ENCODE measurements at places on chromosomes 6 and 20.

DNA sequence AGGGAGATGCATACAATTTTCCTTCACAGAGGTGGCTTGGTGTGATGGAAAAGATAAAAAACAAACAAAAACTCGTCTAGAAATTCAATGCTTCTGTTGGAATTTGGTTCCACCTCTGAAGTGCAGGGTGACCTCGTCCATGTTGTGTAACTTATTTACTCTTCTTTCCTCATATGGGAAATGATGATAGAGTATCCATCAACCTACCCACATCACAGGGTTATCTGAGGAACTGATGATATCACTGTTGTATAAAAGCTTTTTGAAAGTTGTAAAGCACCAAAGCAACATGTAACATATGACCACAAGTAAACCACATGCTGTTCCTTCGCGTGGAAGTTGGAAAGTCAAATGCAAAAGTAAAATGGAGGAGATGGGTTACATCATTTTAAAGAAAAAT is 212.0 kb upstream of the SGK1 start:
- no peak for DNase-seq

DNA sequence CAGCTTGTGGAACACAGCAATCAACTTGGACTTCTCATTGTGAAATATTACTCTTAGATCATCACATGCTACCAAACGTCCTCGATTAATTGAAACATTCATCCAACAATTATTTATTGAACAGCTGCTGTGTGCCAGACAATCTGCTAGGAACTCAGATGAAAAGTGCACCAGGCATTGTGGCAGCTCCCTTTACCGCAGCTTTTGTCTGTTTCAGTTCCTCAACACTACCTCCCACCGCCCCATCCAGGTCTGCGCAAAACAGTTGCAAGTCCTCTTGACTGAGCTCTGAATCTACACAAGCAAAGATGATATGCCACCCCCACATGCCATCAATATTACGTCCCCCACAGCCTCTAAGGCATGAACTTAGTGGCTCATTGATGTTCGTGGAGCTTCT is 1094.4 kb upstream of the MAP3K7 start:
- no peak for DNase-seq

GRCh38 chr20:4406627-4407026 is 315.1 kb upstream of the PRND start:
- DNase-seq: no peak

DNA sequence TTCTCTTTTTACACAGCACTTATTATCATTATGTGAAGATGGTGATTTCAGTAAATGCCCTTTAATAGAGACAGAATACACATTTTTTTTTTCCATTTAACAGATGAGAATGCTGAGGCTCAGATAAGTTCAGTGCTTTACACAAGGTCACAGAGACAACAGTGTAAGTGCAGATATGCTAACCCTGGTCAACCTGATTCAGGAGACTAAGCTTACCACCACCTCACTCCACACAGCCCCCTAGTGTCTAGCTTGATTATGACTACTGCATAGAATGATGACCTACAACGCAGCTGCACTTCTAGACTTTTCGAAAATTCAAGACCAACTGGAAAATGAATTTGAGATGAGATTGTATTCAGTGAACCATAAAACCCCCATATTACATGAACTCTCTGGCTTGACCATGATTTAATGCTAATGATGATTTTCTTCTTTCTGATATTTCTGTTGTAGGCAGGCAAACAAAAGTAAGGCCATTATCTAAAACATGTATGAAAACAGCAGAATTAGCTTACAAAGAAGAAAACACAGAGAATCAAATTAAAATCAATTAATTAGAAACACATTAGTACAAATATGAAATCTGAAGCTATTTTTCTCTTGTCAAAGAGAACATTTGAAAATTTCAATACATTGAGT is 212.1 kb upstream of the PHACTR1 start:
- DNase-seq: peak; percentile 10

DNA sequence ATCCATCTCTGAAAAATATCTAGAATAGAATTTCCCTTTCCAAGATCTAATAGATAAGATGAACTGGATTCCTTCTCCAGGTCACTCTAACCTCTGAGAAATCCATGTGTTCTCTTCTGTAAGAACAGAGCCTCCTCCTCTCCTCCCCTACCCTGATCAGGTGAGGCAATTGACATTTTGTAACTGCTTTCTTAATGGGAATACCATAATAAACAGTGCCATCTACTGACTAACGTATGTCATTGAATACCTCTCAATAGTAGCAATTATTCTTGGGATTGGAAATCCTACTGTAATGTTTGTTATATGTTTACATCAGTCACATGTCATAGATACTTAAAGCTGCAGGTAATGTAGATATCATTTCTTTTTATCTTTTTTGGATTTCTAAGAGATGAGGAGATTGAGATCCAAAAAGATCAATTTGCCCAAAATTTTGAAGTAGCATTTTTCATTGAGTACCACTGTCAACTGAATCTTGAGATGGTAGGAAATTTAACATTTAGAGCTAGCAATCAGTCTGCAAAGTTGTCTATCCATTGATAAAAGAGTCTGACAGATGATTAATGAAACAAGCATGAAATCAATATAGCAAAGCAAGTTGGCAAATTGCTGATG is 365.8 kb upstream of the HSF2 start:
- no peak for DNase-seq

DNA sequence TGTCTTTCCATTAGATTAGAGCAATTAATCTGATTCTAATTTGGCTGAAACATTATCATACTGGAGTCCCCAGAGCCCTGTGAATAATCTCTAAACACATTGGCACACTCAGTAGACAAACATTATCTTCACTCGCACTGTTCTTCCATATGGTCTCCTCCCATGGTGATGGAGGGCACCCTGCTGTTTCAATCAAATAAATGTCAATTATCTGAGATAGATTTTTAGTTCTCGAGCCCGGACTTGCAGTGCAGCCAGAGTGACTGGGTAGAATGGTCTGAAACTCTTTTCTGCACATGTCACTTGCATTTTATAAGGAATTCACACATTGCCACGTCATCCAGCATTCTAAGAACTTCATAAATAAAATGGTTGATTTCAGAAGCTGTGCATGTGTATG is 90.6 kb upstream of the MAP3K7 start:
- no peak for DNase-seq

GRCh38 chr6:5580736-5581581 is 319.6 kb downstream of the FARS2 start:
- no peak for DNase-seq

GRCh38 chr6:167298127-167298526 is 7.0 kb downstream of the UNC93A start:
- DNase-seq: no peak

GRCh38 chr20:10521836-10522235 is 86.7 kb downstream of the SLX4IP start:
- DNase-seq: no peak

DNA sequence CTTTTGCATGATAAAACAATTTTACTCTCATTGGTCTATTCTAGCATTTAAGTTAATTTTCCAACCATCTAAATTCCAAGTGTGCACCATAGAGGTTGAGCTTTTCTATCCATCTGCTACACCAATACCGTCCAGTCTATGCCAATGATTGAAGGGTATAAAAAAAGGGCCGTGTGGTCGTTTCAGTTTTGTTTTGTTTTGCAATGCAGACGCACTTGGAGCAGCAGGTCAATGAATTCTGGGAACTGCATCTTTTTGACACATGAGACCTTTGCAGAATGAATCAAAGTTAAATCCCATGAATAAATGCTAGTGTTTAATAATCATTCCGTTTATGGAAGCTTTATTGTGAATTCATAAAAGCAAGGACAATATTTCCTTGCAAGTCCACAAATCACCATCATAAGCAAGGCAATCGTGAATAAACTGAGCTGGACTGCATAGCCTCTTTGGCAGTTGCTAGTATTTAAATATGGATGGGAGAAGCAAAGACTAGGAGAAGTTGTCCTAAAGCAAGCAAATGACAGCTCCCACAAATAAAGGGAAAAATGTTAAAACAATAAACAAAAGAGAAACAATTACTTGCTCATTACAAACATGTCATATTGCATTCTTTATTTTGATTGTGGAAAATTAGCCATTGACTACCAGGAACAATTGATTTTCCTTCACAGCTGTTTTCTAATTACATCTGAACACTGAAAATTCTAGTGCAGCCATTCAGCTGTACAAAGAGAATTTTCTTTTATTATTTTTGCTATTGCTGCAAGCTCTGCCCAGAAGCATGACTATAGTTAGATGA is 649.7 kb upstream of the GJE1 start:
- DNase-seq: no peak

DNA sequence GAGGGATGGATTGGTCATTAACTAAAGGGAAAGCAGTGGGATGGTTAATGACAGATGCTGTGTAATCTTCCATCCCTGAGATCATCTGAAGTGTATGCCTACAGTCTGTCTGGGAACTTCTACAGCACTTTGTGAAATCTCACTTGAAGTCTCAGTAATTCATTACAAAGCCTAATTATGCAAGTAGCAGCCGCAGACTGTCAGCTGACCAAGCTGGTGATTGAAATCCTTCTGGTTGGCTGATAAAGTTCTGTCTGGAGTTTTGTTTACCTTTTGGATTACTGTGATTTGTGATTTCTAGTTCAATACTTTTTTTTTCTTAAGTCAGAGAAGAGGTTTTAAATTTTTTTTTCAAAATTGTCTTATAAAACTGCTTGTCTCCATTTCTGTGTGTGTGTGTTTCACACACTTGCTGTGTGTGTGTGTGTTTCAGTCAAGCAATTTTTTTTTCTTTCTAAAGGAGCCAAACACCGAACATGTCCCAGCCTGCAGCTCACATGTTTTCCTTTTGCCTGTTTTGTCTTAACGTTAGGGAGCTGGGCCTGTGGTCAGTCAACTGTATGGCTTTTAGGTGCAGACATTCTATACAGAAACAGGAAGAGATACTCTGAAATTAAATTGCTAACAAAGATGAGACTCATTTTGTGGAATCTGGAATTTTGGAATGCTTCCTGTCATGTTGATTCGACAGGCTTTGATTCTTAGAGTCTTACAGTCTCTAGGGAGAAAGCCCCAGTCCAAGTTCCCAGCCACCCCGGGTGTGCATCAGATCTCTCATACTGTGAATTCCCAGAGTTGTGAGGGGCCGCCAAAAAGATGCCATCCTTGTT is 28.5 kb upstream of the ADGRF4 start:
- no peak for DNase-seq

- no peak for DNase-seq
Observed at GRCh38 chr6:14596410-14596809, 478.8 kb downstream of the CD83 start.

DNA sequence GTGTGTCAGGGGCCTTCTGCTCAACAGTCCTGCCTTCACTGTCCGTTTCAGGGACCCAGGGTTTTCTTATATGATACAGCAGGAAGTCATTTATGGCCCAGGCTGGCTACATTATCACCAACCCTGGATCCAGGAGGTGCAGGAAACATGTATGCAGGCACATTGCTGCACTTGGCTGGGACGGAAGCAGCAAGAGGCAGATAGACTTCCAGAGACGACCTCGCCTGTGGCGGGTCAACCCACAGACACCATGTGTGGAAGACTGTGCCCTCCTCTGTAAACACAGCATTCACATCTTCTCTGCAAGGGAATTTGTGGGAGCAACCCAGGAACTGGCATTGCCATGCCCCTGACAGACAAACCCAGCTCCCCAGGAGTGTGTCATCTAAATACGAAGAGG is 43.7 kb downstream of the TBC1D7 start:
- DNase-seq: no peak

DNA sequence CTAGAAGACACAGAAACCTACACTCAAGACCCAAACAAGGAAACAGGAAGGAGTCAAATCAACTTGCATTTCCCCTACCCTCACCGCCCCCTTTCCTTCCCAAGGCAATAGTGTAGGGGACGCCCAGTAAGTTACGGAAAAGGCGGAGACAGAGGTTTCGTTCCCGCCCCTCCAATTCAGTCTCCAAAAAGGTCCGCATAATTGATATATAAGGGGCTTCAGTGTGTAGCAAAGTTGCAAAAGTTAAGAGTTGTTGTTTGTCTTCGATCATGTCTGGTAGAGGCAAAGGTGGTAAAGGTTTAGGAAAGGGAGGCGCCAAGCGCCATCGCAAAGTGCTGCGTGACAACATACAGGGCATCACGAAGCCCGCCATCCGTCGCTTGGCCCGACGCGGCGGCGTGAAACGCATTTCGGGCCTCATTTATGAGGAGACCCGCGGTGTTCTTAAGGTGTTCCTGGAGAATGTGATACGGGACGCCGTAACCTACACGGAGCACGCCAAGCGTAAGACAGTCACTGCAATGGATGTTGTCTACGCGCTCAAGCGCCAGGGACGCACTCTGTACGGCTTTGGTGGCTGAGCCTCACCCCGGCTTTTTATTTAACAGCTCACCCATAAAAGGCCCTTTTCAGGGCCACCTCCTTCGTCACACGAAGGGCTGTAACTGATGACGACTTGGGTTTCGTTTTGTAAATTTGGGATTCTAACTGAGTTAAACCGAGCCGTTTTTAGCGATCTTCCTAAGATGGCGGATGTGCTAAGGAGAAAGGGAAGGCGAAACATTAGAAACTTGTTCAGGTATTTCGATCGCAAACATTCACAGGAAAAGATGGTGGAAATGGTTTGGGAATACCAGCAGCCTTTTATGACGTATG is 124.6 kb upstream of the BTN3A2 start:
- no peak for DNase-seq

DNA sequence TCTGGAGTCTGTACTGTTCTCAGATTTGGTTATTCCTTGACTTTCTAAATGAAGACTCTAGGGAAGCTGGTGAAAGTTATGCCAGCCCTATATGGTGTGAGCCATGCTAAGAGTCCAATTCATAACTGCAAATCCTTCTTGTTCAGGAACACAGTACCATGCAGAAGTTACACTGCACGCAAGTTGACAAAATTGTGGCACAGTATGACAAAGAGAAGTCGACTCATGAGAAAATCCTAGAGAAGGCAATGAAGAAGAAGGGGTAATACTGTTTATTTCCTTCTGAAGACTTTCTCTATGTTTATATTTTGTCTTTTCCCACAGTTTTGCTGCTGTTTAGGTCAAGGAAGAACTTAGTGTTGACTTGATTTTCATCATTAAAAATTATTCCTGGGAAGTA is 61.2 kb upstream of the LAMP5 start:
- no peak for DNase-seq

DNA sequence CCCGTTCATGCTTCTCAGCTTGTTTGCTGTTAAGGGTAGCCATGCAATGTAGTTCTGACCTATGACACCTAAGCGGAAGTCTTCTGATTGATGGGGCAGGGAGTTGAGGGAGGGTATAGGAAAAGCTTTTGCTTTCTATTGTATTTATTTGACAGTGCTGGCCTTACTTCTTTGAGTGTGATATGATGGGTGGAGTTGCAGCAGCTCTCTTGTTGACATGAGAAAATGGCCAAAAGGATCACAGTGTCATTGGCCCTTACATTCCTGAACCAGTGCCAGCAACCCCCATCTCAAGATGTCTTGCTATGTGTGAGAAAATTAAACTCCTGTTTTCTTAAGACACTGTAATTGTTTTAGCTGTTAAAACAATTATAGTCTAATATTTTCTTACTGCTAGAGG is 117.5 kb downstream of the SAMD5 start:
- no peak for DNase-seq

- no peak for DNase-seq
Observed at GRCh38 chr6:39215640-39216158, 13.6 kb downstream of the KCNK5 start.

GRCh38 chr6:90787446-90787845 is 200.6 kb upstream of the MAP3K7 start:
- no peak for DNase-seq

- no peak for DNase-seq
Observed at GRCh38 chr6:135233686-135234491, 52.8 kb downstream of the MYB start.
